ENCODE measurements at places on chromosomes 16 and 17.

- no peaks in the 10 kb centered on the region for H3K4me1 ChIP-seq
- no peak overlapping the region for H3K27ac ChIP-seq
- no peaks in the 10 kb centered on the region for H3K27me3 ChIP-seq
- H3K36me3 ChIP-seq: peaks cover 1% of the 10 kb centered on the region
Observed at GRCh38 chr16:12061336-12062055, 85.0 kb downstream of the SNX29 start.

- H3K4me1 ChIP-seq: peaks cover 27% of the 10 kb centered on the region
- H3K36me3 ChIP-seq: peaks cover 4% of the 10 kb centered on the region
- H3K27me3 ChIP-seq: peaks cover 63% of the 10 kb centered on the region
- no peak overlapping the region for H3K27ac ChIP-seq
- no peak for DNase-seq
Observed at GRCh38 chr16:66950437-66950836, 10.6 kb upstream of the CES3 start.

GRCh38 chr16:4358831-4359561 is 7.9 kb upstream of the PAM16 start:
- H3K27ac ChIP-seq: peak overlapping the region; percentile 61
- H3K27me3 ChIP-seq: no peaks in the 10 kb centered on the region
- peaks cover 47% of the 10 kb centered on the region for H3K36me3 ChIP-seq

DNA sequence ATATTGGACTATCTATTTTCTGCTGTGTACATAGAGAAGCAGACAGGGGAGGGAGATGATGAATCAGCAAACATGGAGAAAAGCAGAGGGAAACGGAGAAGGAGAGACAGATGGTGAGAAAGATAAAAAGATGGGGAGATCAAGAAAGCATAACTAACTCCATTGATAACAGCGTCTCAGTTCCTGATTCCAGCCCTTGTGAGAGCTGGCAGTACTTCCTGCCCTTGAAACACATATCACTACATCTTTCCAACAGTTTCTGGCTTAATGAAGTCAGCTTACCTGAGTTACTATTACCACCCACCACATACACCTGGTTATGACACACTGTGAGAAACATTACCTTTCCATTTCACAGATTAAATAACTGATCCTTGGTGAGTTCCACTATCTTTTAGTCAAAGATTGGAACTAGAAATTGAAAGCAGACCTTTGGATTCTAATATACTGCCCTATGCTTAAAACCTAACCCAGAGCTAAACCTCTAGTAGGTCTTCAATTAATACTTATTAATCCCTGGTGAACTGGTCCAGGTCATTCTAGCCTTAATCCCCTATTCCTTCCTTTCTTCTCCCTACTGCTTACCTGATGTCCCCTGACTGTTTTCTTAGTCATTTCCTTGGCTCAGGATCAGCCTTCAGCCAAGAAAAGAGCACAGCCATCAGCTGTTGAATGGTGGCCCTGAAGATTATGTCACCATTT is 346.6 kb upstream of the CCL2 start:
- no peak for DNase-seq
- H3K4me1 ChIP-seq: no peaks in the 10 kb centered on the region
- H3K4me3 ChIP-seq: no peak overlapping the region
- no peak overlapping the region for H3K27ac ChIP-seq
- peaks cover 36% of the 10 kb centered on the region for H3K27me3 ChIP-seq
- no peaks in the 10 kb centered on the region for H3K36me3 ChIP-seq

DNA sequence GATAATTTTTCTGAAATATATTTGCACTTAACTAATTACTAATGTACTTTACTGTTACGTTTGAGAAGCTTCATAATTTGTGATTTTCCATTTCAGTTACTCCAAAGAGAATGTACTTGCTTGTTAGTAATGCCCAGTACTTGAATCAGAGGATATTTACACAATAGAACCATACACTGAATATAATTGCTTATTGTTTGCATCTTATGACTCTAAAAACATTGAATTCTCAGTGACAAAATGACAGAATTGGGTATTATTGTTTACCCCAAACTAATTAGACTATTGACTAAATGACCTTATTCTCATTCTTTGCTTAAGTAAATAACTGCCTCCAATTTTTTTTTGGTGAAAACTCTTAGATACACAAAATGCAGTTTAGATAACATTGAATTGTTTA is 8.9 kb downstream of the CCP110 start:
- peaks cover 23% of the 10 kb centered on the region for H3K36me3 ChIP-seq
- no peak overlapping the region for H3K4me3 ChIP-seq
- H3K27me3 ChIP-seq: no peaks in the 10 kb centered on the region
- DNase-seq: no peak
- no peaks in the 10 kb centered on the region for H3K4me1 ChIP-seq
- H3K27ac ChIP-seq: no peak overlapping the region

GRCh38 chr16:21194771-21195301 is 16.5 kb downstream of the ZP2 start:
- H3K27me3 ChIP-seq: peaks cover 55% of the 10 kb centered on the region
- H3K4me1 ChIP-seq: no peaks in the 10 kb centered on the region
- no peak for DNase-seq
- no peaks in the 10 kb centered on the region for H3K36me3 ChIP-seq
- H3K4me3 ChIP-seq: no peak overlapping the region

DNA sequence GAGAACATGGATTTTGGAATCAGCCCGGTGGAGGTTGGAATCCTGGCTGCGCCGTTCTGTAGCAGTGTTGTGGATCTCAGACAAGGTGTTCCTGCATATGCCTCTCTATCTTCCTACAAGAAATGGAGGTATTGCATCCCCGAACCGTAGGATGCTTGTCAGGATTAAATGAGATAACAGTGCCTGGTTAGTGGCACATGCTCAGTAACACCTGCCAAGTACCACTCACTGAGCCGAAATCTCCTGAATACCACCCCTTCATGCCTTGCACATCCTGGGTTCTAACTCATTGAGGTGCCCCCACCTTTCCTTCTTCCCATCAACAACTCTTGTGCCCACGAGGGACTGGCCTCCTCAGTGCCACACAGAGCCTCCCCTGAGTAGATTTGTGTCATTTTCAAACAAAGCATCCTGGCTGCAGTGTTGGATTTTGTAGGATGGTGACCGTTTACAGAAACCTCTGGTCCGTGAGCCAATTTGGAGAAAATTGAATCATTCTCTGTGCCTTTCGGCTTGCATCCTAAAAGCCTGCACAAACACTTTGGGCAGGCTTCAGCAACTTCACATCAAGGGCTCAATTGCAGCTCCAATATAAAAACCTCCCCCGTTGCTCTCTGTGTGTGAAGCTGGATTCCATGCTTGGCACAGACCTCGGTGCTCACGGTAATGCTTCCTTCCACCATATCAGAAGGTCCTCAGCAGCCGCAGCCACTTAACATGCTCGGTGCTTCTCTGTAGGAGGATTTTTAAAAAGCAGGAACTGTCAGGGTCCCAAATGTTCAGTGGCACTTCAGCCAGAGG is 84.2 kb downstream of the WWOX start:
- no peak overlapping the region for H3K4me3 ChIP-seq
- no peaks in the 10 kb centered on the region for H3K27me3 ChIP-seq
- H3K36me3 ChIP-seq: no peaks in the 10 kb centered on the region
- H3K27ac ChIP-seq: no peak overlapping the region

DNA sequence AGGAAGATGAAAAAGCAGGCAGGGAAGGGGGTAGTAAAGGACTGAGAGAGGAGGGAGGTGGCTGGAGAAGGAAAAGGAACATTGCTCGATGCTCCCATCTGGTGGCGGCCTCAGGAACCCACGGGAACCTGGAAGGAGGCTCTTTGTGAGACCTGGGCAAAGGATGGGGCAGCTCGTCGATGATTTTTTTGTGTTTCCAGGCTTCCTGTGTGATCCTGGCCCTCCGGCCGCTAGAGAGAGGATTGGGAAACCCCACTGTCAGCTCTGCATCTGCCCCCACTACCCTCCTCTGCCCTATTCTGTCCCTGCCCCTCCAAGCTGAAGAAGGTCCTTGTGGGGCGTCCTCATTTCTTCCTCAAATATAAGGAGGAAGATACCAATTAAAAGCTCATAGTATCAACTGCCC is 6.6 kb downstream of the WFIKKN2 start:
- peaks cover 6% of the 10 kb centered on the region for H3K4me1 ChIP-seq
- no peak overlapping the region for H3K4me3 ChIP-seq
- H3K27ac ChIP-seq: no peak overlapping the region
- H3K36me3 ChIP-seq: peaks cover 1% of the 10 kb centered on the region

DNA sequence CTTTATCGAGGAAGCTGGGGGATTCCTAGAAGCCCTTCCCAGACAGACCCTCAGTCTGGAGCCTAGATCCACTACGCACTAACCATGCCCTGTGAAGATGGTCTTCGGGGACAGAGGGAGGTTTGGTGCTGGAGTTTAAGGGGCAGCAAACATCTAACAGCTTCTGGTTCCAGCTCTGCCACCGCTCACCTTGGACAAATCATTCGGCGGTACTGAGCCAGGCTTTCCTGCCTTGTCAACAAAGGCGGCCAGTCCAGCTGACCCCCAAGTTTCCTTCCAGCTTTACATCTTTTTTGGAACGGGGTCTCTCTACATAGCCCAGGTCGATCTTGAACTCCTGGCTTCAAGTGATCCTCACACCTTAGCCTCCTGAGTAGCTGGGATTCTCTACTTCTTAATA is 369 bp upstream of the GJD3 start:
- H3K4me1 ChIP-seq: peaks cover 13% of the 10 kb centered on the region
- H3K36me3 ChIP-seq: peaks cover 1% of the 10 kb centered on the region
- no peak overlapping the region for H3K4me3 ChIP-seq
- DNase-seq: no peak
- H3K27ac ChIP-seq: no peak overlapping the region

GRCh38 chr17:14089179-14089578 is 19.9 kb downstream of the COX10 start:
- no peak overlapping the region for H3K4me3 ChIP-seq
- H3K27me3 ChIP-seq: no peaks in the 10 kb centered on the region
- H3K27ac ChIP-seq: no peak overlapping the region
- peaks cover 2% of the 10 kb centered on the region for H3K36me3 ChIP-seq

GRCh38 chr17:75878174-75878998 is at the start of gene TRIM47:
TRIM47 (minus strand) TSS chr17:75878581; CDS start chr17:75878548, 33 bp downstream.
- peaks cover 5% of the 10 kb centered on the region for H3K36me3 ChIP-seq
- peaks cover 31% of the 10 kb centered on the region for H3K4me1 ChIP-seq
- DNase-seq: no peak
- no peaks in the 10 kb centered on the region for H3K27me3 ChIP-seq
- H3K27ac ChIP-seq: peak within 1 kb of the TSS; percentile 81

Data from central memory CD8-positive, alpha-beta T cell (primary cell).